NCI-H1694 treated with DMSO at 0.1 percent for 48 hours (cell line): ENCODE measurements at places on chromosomes 12 and 14.
A peak's percentile ranks its signal among the peaks of the same experiment; 100 is the strongest.

DNA sequence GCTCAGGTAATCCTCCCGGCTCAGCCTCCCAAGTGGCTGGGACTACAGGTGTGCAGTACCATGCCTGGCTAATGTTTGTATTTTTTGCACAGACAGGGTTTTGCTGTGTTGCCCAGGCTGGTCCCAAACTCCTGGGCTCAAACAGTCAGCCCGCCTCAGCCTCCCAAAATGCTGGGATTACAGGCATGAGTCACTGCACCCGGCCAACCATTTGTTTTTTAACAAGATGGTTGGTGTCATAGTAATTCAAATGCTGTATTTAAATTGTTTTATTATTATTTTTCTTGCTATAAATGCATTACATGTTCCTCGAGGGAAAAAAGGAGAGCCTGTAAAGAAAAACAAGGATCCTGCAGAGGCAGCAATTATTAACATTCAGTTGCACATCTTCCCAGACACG, 83.9 kb downstream of the EP400 start:
- DNase-seq, result no peak

GRCh38 chr12:27013611-27014084, 536 bp downstream of the TM7SF3 start:
- DNase-seq, result peak; percentile 39

DNA sequence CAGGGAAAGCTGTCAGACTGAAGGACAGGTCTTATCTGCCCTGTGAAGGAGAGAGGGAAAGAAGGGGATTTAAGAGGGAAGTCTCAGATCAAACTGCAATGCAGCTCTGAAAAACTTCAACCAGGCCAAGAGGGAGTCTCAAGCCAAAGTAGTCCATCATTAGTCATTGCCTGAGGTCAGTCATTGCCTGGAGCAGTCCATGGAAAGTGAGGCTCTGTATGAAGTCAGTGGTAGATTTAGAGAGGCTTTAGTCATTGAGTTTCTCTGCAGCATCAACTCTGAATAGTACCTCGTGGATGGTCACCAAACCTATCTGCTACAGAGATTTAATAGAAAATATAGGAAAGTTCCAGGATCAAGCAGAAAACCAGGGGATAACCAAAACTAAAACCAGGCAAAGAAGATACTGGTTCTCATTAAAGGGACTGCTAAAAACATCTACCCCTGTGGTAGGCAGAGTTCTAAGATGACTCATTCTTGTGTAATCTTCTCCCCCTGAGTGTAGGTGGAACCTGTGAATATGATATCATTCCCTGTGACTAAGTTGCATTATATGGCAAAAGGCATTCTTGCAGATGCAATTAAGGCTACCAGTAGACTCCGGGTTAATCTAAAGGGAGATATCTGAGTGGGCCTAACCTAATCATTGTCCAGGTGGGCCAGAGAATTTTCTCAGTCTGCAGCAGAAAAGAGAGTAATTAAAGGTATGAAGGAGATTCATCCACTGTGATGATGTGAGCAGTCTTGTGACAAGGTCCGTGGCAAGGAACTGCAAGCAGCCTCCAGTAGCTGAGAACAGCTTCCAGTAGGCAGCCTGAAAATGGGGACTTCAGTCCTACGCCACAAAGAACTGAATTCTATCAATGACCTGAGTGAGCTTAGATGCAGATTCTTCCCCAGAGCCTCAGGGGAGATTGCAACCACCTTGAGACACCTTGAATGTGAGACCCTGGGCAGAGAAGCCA, 123.1 kb downstream of the GALC start:
- no peak for DNase-seq

GRCh38 chr14:68998062-68998461, 19.0 kb upstream of the ACTN1 start:
- no peak for DNase-seq

DNA sequence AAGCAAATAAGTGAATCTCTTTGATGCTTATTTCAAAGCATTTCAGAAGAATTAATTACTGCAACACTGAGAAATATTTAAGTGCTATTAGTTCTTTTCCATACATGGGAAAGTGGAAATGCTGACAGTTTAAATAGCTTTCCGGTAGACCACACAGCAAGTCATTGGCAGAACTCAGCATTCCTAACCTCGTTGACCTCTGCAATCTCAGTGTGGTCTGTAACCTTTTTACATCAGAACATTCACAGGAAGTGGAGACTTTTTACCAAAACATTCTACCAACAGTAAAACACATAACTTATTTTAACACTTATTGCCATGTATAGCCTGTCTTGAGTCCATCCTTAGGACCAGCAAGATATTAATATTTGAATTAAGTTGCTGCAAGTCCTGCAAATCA, 249.5 kb upstream of the DCN start:
- no peak for DNase-seq

- DNase-seq, result no peak
Measured at GRCh38 chr14:65997347-65997746, 488.8 kb upstream of the CCDC196 start.

DNA sequence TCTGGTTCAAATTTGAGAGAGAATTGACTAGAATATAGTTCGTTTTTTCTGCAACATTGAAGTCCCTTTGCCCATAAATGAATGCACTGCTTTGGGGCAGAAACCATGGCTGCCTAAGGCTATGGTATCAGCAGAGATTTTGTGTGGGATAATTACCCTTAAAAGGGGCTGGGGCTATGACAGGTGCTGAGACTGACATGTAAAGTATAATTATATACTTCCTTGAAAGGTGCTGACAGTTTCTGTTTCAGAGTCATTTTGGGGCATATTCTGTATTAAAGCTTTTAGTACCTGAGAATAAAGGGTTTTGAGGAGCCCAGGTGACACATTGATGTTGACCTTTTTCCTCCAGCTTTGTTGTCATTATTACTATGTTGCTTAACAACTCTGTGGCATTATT, 150.3 kb upstream of the PTPRQ start:
- no peak for DNase-seq

- DNase-seq, result no peak
Measured at GRCh38 chr12:26120561-26121274, 4.1 kb downstream of the BHLHE41 start.
